Heart left ventricle (tissue), 16 donors: ENCODE measurements at places on chromosomes 11 and 22.

GRCh38 chr22:50008151-50009040, 4.2 kb downstream of the IL17REL start:
- H3K27me3 ChIP-seq = peaks cover 35% of the 10 kb centered on the region
- no peaks in the 10 kb centered on the region for H3K36me3 ChIP-seq
- H3K4me1 ChIP-seq = no peaks in the 10 kb centered on the region
- no peak for DNase-seq
- H3K4me3 ChIP-seq = no peak overlapping the region

- H3K4me3 ChIP-seq = no peak overlapping the region
- H3K27ac ChIP-seq = no peak overlapping the region
- H3K36me3 ChIP-seq = no peaks in the 10 kb centered on the region
- DNase-seq = no peak
These were observed 73.4 kb upstream of the TTC12 start for GRCh38 chr11:113240790-113241635.

GRCh38 chr11:112925516-112926310, 35.5 kb upstream of the NCAM1 start:
- no peaks in the 10 kb centered on the region for H3K4me1 ChIP-seq
- no peaks in the 10 kb centered on the region for H3K36me3 ChIP-seq
- H3K27ac ChIP-seq = no peak overlapping the region
- H3K27me3 ChIP-seq = no peaks in the 10 kb centered on the region
- H3K4me3 ChIP-seq = no peak overlapping the region

GRCh38 chr22:38467904-38468442, at the start of gene KDELR3:
Gene KDELR3, plus strand, starts transcription at chr22:38468096. Its CDS starts 138 bp downstream, at chr22:38468234.
- no peaks in the 10 kb centered on the region for H3K27me3 ChIP-seq
- peak within 1 kb of the TSS; percentile 78 for H3K27ac ChIP-seq
- peak; percentile 81 for DNase-seq
- peaks cover 30% of the 10 kb centered on the region for H3K4me1 ChIP-seq

- no peaks in the 10 kb centered on the region for H3K4me1 ChIP-seq
- H3K36me3 ChIP-seq = no peaks in the 10 kb centered on the region
- H3K4me3 ChIP-seq = no peak overlapping the region
- H3K27me3 ChIP-seq = no peaks in the 10 kb centered on the region
- no peak overlapping the region for H3K27ac ChIP-seq
- no peak for DNase-seq
These were observed 154.4 kb downstream of the ETS1 start for GRCh38 chr11:128432926-128433325.

GRCh38 chr11:70141486-70142220, 61.4 kb upstream of the FADD start:
- no peak overlapping the region for H3K27ac ChIP-seq
- H3K36me3 ChIP-seq = no peaks in the 10 kb centered on the region
- H3K27me3 ChIP-seq = peaks cover 16% of the 10 kb centered on the region
- no peak for DNase-seq
- no peaks in the 10 kb centered on the region for H3K4me1 ChIP-seq

DNA sequence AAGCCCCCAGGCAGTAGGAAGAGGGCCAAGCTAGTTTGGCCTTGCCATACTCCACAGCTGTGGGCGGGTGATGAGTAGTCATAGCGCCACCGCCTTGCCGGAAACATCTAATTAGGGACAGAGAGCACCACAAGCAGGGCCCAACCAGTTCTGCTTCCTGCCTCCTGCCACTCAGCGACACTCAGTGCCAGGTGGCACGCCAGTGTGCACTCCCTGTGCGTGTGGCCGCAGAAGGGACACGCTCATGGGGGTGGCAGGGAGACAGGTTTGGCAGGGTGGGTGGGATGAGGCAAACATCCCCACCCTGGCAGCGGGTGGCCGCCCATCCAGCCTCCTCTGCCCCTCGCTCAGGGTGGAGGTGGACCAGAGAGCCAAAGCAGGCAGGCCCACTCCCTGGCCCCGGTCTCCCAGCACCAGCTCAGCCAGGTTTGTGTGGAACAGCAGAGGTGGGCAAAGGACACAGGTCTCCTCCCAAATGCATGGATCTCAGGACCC, 4.9 kb downstream of the OVOL1 start:
- no peak for DNase-seq
- no peaks in the 10 kb centered on the region for H3K4me1 ChIP-seq
- H3K27me3 ChIP-seq = peaks cover 19% of the 10 kb centered on the region
- no peak overlapping the region for H3K4me3 ChIP-seq
- H3K27ac ChIP-seq = no peak overlapping the region

GRCh38 chr11:119786431-119787073, 57.6 kb upstream of the NECTIN1 start:
- no peaks in the 10 kb centered on the region for H3K36me3 ChIP-seq
- peaks cover 7% of the 10 kb centered on the region for H3K4me1 ChIP-seq
- no peak overlapping the region for H3K27ac ChIP-seq
- no peak overlapping the region for H3K4me3 ChIP-seq
- H3K27me3 ChIP-seq = peaks cover 16% of the 10 kb centered on the region
- no peak for DNase-seq

GRCh38 chr11:33652431-33652830, 48.2 kb downstream of the C11orf91 start:
- no peaks in the 10 kb centered on the region for H3K27me3 ChIP-seq
- H3K4me1 ChIP-seq = peaks cover 6% of the 10 kb centered on the region
- no peaks in the 10 kb centered on the region for H3K36me3 ChIP-seq
- DNase-seq = no peak

- no peaks in the 10 kb centered on the region for H3K27me3 ChIP-seq
- H3K4me3 ChIP-seq = no peak overlapping the region
- no peak overlapping the region for H3K27ac ChIP-seq
- H3K4me1 ChIP-seq = peaks cover 7% of the 10 kb centered on the region
- no peak for DNase-seq
- peaks cover 3% of the 10 kb centered on the region for H3K36me3 ChIP-seq
These were observed 32.2 kb upstream of the LRRC10B start for GRCh38 chr11:61476371-61476770.

- no peak overlapping the region for H3K4me3 ChIP-seq
- DNase-seq = peak; percentile 52
- no peaks in the 10 kb centered on the region for H3K27me3 ChIP-seq
- no peak overlapping the region for H3K27ac ChIP-seq
These were observed 74.6 kb upstream of the TEAD1 start for GRCh38 chr11:12599408-12600143.

GRCh38 chr11:131969261-131969660, 598.8 kb downstream of the NTM start:
- H3K4me3 ChIP-seq = no peak overlapping the region
- H3K27ac ChIP-seq = no peak overlapping the region
- H3K27me3 ChIP-seq = no peaks in the 10 kb centered on the region
- no peak for DNase-seq

DNA sequence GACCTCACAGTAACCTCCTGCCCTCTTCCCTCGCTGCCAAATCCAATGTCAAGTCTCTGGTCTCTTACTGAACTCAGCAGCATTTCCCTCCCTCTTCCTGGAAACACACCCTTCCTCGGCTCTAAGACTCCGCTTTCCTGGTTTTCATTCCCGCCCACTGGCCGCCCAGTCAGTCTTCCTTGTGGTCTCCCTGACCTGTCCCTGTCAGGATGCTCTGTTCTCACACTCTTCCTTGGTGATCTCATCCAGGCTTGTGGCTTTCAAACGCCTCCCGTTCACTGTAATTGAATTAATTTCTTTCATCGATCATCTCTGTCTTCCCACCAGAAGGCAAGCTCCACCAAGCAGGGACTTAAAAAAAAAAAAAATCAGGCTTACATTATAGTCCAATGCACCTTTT, 33.5 kb downstream of the MYO18B start:
- no peak for DNase-seq
- H3K4me1 ChIP-seq = no peaks in the 10 kb centered on the region
- no peak overlapping the region for H3K27ac ChIP-seq
- H3K4me3 ChIP-seq = no peak overlapping the region
- peaks cover 42% of the 10 kb centered on the region for H3K36me3 ChIP-seq

DNA sequence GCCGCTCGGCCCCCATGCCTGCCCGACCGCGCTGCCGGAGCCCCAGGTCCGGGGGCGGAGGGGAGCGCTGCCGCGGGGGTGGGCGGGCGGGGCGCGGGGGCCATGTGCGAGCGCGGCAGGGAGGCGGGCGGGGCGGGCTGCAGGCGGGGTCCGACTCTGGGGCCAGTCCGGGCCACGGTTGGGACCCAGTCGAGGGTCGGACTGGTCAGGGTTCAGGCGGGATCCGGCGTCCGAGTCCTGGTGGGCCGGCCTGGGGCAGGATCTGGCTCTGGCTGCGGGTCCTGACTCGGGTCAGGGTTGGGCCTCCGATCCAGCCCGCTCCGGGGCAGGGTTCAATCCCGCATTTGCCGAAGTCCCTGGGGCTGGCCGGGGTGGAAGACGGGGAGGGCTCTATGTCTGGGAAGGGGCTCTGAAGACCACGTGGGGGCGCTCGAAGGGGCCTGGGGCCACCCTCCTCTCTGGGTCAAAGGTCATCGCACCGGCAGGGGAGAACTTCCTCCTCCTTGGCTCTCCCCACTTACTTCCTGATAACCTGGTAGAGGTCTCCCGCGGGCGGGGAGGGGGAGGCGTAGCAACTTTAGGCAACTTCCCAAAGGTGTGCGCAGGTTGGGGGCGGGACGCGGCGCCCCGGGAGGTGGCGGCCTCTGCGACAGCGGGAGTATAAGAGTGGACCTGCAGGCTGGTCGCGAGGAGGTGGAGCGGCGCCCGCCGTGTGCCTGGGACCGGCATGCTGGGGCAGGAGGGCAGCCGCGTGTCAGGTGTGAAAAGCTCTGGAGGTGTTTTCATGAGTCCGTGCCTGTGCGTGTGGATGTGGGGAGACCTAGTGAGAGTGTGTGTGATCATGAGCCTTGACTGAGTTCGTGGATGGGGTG, 603 bp downstream of the ESRRA start:
- H3K27ac ChIP-seq = peak overlapping the region; percentile 90
- H3K4me3 ChIP-seq = peak overlapping the region; percentile 90
- no peaks in the 10 kb centered on the region for H3K27me3 ChIP-seq
- DNase-seq = peak; percentile 77
- peaks cover 22% of the 10 kb centered on the region for H3K4me1 ChIP-seq

GRCh38 chr22:22661275-22661674, 16.9 kb downstream of the GGTLC2 start:
- H3K4me3 ChIP-seq = no peak overlapping the region
- H3K4me1 ChIP-seq = no peaks in the 10 kb centered on the region
- no peaks in the 10 kb centered on the region for H3K36me3 ChIP-seq
- DNase-seq = no peak
- no peak overlapping the region for H3K27ac ChIP-seq
- no peaks in the 10 kb centered on the region for H3K27me3 ChIP-seq

DNA sequence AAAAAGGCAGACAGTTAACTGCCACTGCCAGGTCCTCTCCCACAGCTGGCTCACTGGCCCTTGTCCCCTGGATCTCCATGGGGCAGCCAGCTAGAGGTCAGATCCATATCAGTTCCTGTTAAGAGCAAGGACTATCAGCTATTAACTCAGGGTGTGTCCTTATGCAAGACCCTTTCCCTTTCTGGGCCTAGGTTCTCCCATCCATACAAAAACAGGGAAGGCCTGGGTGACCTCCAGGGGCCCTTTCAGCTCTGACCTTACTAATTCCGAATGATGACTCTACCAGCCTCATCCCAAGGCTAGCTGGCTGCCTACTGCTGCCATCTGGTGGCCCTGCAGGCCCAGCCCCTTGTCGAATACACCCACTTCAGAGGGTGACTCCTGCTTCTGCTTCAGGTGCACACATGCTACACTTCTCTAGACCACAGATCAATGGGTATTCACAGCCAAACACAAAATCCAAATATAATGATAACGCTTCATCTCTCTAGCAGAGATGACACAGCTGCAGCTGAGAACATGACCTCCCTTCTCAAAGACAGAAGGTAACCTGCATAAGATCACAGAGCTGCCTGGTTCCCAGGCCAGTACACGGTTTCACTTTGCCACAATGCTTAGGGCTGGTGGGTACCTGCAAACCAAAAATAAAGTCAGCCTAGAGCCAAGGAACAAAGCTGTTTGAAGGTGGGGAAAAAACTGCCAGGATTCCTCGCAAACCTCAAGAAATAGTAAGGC, 34.1 kb downstream of the SERGEF start:
- no peak overlapping the region for H3K4me3 ChIP-seq
- H3K27me3 ChIP-seq = no peaks in the 10 kb centered on the region
- no peak overlapping the region for H3K27ac ChIP-seq
- no peaks in the 10 kb centered on the region for H3K4me1 ChIP-seq
- peak; percentile 49 for DNase-seq

- no peaks in the 10 kb centered on the region for H3K27me3 ChIP-seq
- no peaks in the 10 kb centered on the region for H3K36me3 ChIP-seq
- H3K27ac ChIP-seq = no peak overlapping the region
These were observed 14.4 kb downstream of the ETS1 start for GRCh38 chr11:128572965-128573364.

GRCh38 chr11:35011944-35012343, 95.5 kb downstream of the PDHX start:
- DNase-seq = no peak
- no peak overlapping the region for H3K27ac ChIP-seq
- H3K36me3 ChIP-seq = no peaks in the 10 kb centered on the region
- no peak overlapping the region for H3K4me3 ChIP-seq
- no peaks in the 10 kb centered on the region for H3K27me3 ChIP-seq

GRCh38 chr11:2214527-2215229, 43.1 kb upstream of the TH start:
- no peaks in the 10 kb centered on the region for H3K4me1 ChIP-seq
- no peaks in the 10 kb centered on the region for H3K36me3 ChIP-seq
- no peaks in the 10 kb centered on the region for H3K27me3 ChIP-seq

- H3K4me1 ChIP-seq = no peaks in the 10 kb centered on the region
- no peak overlapping the region for H3K4me3 ChIP-seq
- no peak for DNase-seq
- H3K27me3 ChIP-seq = no peaks in the 10 kb centered on the region
- H3K27ac ChIP-seq = no peak overlapping the region
These were observed 15.2 kb downstream of the TMPRSS5 start for GRCh38 chr11:113690619-113691569.

GRCh38 chr11:2209370-2209801, 37.8 kb upstream of the TH start:
- H3K36me3 ChIP-seq = no peaks in the 10 kb centered on the region
- H3K27ac ChIP-seq = no peak overlapping the region
- H3K4me1 ChIP-seq = no peaks in the 10 kb centered on the region
- no peaks in the 10 kb centered on the region for H3K27me3 ChIP-seq
- H3K4me3 ChIP-seq = no peak overlapping the region

DNA sequence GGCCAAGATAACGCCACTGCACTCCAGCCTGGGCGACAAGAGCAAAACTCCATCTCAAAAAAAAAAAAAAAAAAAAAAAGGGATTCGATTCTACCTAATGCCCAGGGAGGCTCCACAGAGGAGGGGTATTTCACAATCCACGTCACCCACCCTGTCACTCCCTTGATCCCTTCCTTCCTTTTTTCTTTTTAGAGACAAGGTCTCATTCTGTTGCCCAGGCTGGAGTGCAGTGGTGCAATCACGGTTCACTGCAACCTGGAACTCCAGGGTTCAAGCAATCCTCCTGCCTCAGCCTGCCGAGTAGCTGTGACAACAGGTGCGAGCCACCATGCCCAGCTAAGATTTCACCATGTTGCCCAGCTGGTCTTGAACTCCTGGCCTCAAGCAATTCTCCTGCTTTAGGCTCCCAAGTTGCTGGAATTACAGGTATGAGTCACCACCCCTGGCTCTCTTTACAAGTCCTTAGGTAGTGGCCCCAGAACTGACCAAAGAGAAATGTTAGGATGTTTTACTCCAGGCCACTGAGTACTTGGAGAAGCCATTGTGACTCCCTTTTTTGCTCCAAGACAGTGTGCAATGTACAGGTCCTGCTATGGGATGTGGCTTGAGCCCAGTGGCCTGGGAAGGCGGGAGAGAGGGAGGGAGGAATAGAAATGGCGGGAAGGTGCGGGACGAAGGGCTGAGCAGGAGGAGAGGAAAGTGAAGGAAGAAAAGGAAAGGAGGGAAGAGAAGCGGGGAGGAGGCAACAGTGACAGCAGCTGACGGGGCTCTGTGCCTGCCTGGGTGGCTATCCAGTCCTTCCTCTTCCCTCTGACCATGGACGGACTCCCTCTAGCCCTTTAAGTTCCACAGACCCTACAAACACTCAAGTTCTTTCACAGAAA, 11.8 kb upstream of the FXYD2 start:
- no peak overlapping the region for H3K27ac ChIP-seq
- no peak overlapping the region for H3K4me3 ChIP-seq
